EH (cell line): ENCODE measurements at places on chromosomes 1 and 21.
A peak's percentile ranks its signal among the peaks of the same experiment; 100 is the strongest.

DNA sequence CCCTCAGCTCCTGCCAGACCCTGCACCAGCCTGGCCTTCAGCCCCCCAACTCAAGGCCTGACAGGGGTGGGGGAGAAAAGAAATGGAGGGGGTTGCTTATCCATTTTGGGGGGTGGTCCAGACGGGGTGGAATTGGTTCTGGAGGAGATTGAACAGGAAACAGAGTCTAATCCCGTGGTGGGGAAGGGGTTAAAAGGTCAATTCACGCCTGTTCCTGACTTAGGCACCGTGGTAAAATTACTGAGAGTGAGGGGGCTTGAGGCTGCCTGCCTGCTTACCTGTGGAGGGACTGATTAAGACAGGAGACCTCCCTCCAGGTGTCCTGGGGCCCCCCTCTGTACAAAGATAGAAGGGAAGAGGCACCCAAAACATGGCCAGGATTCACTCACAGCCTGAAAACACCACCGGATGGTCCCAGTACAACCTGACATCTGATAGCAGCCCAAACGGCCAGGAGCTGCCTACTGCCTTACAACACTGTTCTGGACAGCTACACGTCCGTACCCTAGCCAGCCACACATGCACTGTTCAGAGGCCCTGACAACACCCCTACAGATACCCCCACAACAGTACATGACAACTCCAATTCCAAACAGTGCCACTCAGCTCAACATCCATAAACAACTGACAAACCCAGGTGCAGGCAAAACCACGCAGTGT, 31.8 kb downstream of the AHDC1 start:
- no peak for DNase-seq

DNA sequence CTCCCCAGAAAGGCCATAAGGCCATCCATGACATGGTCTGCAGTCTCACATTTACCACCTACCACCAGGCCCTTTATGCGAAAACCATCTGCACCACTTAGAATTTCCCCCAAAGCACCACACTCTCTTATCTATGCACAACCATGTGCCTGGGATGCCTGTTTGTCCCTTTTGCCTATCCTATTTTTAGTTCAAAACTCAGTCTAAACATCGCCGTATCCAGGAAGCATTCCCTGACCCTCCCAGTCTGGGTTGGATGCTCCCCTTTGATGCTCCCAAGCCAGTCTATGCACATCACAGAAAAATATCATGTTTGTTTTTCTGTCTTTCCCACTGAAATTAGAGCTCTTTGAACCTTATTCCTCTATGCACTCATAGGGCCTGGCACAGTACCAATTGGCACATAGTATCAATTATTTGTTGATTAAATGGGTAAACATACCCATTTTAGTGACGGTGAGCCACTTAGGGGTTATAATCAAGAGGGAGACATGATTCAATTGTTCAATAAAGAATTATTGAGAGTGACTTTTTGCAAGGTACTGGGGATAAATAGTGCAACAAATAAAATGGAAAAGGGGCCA, 6.7 kb downstream of the MPL start:
- no peak for DNase-seq

- no peak for DNase-seq
Observed at GRCh38 chr1:42136466-42136865, 16.7 kb upstream of the GUCA2B start.

DNA sequence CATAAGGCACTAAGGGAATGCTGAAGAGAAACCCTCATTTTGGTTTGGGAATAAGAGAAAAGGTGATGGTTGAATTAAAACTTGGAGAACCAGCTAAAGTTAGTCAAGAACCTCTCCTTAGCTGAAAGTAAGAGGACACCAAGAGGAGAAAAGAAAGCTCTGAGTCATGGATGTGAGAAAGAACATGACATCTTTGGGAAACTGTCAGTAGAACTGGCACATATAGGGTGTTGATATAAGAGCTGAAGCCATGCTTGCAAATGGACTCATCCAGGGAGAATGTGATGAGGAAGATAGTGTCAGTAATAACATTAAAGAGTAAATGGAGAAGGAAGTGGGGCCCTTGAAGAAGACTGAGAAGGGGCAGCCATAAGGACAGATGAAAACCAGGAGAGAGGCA, 54.3 kb downstream of the LRRC8C start:
- peak; percentile 66 for DNase-seq

DNA sequence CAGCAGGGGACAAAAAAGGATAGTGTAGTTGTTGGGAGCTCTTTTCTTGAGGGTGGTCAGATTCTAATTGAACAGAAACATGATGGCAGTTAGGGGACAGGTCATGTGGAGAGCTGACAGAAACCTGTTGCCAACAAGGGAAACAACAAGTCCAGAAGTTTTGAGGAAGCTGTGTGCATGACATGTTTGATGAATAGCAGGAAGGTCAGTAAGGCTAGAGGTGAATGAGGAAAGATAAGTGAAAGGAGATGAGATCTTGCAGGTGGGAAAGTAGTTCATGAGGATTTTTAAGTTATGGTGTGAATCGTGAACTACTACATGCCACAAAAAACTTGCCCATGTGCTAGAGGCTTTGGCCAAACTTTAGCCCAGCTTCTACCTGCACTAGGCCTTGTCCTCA, 1817.4 kb downstream of the MRPL39 start:
- no peak for DNase-seq

GRCh38 chr1:239619190-239619589, 232.8 kb downstream of the CHRM3 start:
- DNase-seq, result no peak

- peak; percentile 3 for DNase-seq
Observed at GRCh38 chr21:25518491-25518911, 88.8 kb downstream of the MRPL39 start.

DNA sequence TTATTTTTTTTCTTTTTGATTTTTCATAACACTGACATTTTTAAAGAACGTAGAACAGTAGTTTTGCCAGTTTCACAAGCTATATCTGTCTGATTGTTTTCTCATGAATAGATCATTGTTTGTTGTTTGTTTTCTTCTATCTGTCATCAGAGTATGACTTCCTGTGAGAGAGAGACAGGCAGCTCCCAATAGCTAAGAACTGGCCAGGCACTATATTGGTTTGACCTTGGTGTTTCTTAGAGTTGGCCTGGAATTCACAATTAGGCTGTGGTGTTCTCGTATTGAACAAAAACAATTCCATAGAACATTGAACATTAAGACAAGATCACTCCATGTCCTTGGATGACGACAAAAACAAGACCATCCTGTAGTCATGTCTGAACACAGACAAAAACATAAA, 43.4 kb downstream of the RPS6KC1 start:
- no peak for DNase-seq

- no peak for DNase-seq
Observed at GRCh38 chr1:226826479-226827261, 43.7 kb upstream of the PSEN2 start.

- DNase-seq, result no peak
Observed at GRCh38 chr1:151418081-151418480, 18.7 kb downstream of the PSMB4 start.

DNA sequence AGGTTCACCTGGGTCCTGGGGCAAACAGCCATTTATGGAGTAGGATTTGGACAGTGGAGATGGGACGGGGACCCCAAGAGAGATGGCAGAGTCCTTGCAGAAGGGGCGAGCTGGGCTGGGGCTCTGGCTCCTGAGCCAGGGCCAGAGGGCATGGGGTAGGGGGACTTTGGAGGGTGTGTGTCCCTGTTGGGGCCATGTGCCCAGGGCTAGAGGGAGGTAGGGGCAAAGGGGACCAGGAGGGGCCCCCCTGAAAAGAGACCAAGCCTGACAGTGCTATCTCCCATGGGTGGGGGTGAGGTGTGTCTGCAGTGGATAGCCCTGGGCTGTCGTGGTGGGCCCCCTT, 92.3 kb downstream of the TRIM11 start:
- no peak for DNase-seq

DNA sequence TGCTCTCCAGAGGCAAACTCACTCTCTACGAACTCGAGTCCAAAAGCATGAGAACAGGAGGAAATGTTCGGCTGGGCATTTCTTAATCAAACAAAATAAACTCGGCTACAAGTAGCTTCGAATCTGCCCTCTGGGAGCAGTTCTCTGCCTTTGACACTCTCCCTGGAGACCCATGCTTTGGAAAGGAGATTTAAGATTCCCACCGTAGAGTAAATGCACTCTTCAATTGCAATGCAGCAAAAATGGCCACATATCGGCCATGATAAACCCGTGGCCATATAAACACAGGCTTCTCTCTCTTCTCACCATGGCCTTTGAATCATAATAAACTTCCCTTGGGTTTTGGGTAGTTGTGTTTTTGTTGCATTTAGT, 215.4 kb downstream of the TOMM20 start:
- DNase-seq, result no peak

DNA sequence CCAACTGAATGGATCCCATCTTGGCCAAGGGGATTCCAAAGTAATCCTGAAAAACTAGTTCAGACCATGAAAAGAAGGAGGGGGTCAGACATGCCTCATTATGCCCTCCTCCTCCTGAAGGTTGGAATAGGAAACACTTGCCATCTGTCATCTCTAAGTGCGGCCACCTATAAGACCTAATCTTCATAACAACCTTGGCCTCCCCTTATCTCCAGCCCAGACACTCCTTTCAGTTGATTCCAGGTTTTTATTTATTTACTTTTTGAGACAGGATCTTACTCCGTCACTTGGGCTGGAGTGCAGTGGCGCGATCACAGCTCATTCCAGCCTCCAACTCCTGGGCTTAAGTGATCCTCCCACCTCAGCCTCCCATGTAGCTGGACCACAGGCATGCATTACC, 19.7 kb downstream of the SNAP47 start:
- DNase-seq, result no peak

DNA sequence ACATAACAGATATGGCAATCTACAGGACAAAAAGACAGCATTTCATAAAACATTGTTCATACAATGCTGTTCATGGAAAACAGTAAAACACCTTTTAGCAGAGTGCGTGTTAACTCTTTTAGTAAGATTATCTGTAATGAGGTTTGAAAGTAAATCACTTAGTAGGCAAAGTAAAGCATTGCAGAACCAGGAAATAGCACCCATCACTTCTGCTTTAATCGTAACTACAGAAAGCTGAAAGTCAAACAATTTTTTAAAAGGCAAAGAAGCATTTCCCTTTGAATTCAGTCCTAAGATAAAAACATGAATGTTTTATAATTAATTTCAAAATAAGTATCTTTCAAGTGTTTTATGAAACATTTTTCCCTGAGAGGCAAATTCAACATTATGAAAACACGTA, 63.3 kb upstream of the RNF11 start:
- no peak for DNase-seq

DNA sequence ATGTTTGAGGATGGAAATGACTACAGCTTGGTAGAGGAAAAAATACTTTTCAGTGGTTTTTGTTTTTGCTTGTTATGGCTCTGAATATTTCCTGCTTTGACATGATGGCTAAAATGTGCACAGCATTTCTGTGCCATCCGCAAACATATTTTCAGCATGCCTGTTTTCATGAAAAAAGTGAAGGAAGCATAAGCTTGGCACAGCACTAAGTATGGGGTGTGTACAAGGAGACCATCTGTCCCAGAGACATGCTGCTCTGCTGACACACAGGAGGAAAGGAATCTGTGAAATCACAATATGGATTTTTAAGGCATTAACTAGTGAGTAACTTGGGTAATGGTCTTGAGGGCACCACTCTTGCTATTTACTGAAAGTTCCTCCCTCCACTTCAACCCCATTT, 595.5 kb downstream of the RWDD3 start:
- DNase-seq, result no peak

DNA sequence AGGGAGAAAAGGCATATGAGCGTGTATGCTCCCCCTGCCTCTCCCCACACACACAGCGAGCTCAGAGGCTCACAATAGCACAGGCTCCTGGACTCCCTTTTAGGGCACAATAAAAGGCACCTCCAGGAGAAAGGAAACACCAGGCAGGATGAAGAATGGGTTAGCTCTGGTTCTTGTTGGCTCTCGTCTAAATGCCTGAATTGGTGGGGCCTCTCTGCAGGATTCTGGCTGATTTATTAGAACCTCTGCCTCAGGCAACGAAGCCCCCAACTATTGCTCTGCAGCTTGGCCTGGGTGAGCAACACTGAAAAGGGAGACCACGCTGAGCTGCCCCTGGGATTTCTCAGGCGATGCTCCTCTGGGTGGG, 590.9 kb upstream of the PLXNA2 start:
- no peak for DNase-seq

DNA sequence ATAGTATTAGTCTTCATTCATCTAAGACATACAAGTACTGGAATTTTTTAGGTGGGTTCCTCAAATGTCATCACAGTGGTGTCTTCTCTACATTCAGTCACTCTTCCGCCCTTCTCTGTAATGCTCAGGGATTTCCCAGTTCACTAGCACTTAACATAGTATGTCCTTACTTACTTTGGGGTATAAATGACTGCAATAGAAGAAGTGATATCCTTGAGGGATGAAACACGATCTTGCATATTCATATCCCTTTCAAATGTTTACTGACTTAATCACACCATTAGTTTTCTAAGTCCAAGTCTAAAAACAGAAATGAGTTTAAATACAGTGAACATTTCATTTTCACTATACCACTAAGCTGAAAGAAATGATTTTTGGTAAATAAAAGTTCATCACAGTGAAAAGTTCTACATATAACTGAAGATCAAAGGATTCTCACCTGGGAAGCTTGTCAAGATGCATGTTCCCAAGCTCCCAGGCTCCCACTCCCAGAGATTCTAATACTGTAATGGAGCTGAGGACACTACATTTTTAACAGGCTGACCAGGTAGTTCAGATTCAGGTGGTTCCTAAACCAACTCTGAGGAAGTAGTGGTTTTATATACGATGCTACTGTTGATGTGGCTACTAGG, 29.7 kb downstream of the MRPL39 start:
- DNase-seq, result no peak

GRCh38 chr1:10839188-10839770, 42.8 kb upstream of the CASZ1 start:
- no peak for DNase-seq

- DNase-seq, result no peak
Observed at GRCh38 chr1:10639775-10640578, 156.5 kb downstream of the CASZ1 start.

- peak; percentile 77 for DNase-seq
Observed at GRCh38 chr1:64915381-64916274, 50.7 kb downstream of the JAK1 start.

GRCh38 chr1:238950017-238950416, 436.4 kb upstream of the CHRM3 start:
- no peak for DNase-seq

- no peak for DNase-seq
Observed at GRCh38 chr1:209748620-209749019, 7.2 kb upstream of the TRAF3IP3 start.

- no peak for DNase-seq
Observed at GRCh38 chr1:68204977-68205630, 27.2 kb downstream of the WLS start.

DNA sequence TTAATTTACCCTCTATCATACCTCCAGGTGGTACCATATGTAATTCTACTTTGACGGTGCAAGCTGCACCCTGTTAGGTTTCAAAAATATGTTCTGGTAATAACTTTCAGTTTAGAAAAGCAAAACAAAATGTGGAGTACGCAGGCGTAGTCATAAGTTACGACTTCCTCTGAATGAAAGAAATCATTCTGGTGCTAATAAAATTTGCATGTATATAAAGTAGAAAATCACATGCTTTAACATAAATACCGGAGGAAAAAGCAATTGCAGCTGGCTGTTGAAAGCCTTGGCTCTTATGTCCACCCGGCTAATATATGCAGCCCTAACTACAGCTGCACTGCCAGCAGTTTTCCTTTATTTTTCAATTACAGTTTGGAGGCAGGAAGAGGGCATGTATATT, 65.2 kb upstream of the TMPRSS15 start:
- no peak for DNase-seq
